Activated T-cell treated with anti-CD3 and anti-CD28 coated beads for 24 hours (primary cell): ENCODE measurements at places on chromosomes 2 and 18.

DNA sequence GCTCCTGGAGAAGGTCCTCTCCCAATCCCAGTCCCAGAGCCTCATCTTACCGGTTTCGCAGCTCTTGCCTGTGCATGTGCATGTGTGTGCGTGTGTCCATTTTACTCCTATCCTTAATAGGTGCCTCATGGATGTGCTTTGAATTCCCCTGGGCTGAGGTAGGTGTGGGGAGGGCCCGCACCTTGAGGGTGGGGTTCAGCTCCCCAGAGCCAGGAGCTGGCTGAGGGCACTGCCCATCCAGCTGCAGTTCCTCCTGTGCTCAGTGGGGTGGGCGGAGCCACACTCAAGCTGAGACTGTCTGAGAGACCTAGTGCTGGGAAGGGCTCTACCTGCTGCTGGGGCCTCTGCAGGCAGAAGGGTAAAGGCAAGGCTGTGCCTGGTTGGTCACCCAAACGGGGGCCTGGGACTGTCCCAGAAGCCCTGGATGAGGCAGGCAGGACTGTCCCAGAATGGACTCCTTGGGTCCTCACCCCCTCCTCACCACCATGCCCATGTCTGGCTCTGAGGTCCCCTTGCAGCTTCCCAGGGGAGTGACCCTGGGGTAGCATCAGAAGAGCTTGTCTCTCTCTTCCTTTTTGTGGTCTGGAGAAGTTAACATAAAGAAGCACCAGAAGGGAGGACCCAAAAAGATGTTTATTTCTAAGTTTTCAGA lies 8.9 kb downstream of the GDF7 start:
- DNase-seq = no peak

DNA sequence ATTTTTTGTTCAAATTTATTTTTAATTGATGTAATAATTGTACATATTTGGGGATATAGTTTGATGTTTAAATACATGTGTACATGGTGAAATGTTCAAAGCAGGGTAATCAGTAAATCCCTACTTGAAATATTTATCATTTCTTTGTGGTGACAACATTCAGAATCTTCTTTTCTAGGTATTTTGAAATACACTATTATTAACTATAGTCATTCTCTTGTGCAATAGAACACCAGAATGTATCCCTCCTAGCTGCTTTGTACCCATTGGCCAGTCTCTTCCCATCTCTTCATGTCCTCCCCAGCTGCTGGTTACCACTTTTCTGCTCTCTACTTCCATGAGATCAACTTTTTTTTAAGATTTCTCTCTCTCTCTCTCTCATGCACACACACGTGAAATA lies 126.5 kb downstream of the ZNF407 start:
- DNase-seq = no peak

- no peak for DNase-seq
Observed at GRCh38 chr2:217740756-217741155, 262.0 kb downstream of the TNS1 start.

DNA sequence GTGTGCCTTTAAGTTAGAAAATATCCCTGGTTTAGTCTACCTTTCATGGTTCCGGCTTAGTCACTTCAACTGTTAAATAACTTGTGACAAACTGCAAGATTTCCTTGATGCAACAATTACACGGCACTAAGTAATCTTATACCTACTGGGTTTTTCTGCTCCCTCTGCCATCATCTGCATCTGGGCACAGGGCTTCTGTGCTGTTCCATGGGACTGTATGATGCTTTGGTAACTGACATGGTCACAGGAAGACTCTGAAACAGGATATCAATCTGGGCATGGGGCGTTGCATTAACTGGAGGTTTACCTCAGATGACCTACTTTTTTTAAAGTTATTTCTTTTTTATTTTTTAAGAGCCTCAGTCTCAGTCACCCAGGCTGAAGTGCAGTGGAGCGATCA lies 365.4 kb downstream of the SS18 start:
- DNase-seq = no peak

DNA sequence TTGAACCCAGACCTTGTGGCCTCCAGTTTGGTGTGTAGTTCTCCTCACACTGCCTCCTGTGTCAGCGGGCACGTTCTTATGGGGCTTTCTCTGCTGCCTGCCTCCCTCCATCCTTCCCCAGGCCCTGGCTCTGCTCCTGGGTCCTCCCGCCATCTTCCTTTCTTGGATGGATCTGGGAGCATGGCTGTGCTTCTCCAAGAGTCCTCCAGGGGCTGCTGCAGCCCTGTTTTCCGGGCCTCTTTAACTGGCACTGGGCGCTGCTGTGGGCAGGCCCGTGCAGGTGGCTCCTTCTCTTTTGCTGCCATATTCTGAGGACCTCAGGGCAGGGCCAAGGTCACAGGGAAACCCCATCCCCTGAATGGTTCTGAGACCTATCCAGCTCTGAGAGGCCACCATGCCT lies 17.8 kb downstream of the THNSL2 start:
- no peak for DNase-seq

DNA sequence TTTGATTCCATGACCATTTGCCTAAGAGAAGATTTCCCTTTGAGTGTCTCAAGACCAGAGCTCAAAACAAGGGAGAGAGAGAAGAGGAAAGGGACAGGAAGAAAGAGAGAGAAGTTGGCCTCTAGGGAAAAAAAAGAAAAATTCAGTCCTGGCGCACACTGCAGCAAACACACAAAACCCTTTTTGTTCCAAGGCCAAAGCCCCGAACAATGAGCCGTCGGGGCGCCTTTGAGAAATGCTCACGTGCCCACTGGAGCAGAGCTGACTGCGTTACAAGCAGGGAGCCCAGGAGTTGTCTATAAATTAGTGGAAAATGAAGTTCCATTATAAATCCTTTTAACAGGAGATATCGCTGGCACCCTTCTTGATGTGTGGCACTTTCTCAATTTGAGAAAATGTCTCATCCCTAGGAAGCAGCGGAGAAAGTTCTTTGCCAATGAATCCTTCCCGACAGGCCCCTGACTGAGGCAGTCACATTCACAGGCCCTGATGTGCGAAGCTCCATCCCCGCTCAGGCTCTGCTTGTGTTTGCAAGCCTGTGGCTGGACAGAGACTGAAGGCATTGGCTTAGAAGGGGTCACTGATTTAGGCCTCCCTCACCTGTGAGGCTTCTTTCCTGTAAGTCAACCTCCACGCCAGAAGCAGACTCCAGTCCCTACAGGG lies 32.1 kb upstream of the NCKAP5 start:
- DNase-seq = no peak

DNA sequence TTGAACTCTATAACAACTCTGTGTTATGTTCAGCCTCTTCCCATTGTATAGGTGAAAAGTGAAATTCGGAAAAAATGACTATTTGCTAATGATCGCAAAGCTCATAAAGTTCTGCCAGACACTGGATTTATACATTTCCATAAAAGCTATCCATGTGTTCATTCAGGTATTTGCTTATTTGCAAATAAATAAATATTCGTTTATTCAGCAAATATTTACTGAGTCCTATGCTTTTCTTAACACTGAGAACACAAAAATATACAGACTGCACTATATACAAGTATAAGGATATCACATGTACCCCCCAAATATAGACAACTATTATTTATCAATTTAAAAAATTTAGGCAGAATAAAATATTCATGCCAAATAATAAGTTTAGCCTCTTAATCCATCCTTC lies 63.2 kb upstream of the ATP8B1 start:
- no peak for DNase-seq

DNA sequence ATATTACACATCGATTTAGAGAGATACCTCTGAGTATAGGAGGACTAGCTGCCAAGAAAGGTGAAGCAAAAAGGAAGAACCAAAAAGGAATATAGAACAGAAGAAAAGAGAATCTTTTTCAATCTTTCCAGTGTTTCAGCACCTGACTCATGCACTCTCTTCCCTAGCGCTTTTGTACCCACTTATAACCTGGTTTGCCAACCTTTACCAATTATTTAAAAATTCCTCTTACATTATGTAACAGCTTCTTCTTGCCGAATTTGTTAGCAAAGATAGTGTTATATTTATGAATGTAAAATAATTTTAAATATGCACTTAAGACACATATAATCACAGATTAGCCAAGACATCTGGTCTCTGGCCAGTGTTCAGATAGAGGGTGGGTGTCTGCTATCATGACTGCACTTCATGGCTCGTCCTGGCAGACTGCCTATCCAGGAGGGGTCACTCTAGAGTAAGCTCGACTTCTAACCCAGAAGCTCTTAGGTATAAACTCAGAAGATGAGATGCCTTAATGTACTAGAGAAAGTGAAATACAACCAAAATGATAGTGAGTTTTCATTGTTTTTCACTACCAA lies 122.9 kb downstream of the ATAD2B start:
- DNase-seq = no peak

- no peak for DNase-seq
Observed at GRCh38 chr2:240994171-240994896, 4.1 kb upstream of the SNED1 start.

DNA sequence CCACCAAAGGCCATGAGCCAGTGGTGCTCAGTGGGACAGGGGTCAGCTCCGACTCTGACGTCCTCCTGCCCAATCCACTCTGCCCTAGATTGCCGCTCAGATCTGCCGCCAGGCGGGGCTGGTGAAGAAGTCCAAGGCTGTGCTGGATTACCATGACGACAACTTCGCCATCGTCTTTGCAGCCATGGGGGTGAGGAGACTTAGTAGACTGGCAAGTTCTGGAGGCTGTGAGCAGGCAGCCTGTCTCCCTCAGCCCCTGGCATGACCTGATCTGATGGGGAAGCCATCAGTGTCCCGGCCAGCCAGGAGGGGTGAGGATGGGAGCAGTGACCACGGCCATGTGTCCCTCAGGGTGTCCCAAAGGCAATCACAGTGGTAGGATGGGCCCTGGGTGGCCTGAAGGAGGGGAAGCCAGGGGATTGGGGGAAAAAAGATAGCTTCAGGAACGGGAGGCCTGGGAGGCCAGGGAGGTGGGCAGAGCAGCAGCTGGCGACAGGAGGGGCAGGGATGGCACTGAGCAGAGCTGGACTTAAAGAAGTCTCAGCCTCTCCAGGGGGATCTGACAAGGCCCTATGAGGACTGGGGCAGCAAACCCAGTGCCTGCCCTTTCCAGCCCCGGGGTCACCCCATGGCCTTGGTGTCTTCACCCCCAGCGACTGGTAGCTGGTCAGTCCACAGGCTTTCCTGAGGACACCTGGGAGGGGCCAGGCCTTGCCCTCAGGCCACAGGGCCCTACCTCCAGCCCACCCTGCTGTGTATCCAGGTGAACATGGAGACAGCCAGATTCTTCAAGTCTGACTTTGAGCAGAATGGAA lies 17.4 kb upstream of the ANKRD53 start:
- no peak for DNase-seq

- no peak for DNase-seq
Observed at GRCh38 chr2:41004700-41005099, 552.8 kb upstream of the SLC8A1 start.

DNA sequence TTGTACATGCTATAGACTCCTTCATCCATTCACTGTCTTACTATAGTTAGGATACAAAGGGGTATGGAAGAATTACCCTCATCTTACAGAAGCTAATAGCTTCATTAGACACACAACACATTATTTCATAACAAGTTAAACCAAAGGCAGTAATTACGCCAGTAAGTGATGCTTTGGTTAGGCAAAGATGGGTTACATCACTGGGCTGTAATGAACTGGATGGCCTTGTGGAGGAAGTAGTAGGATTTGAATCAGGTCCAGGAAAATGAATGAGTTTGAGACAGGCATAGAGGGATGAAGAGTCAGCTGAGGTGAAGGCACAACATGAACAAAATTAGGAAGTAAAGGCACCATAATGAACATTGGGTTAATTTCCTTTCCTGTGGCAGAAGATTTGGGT lies 80.1 kb downstream of the SOCS6 start:
- DNase-seq = no peak

DNA sequence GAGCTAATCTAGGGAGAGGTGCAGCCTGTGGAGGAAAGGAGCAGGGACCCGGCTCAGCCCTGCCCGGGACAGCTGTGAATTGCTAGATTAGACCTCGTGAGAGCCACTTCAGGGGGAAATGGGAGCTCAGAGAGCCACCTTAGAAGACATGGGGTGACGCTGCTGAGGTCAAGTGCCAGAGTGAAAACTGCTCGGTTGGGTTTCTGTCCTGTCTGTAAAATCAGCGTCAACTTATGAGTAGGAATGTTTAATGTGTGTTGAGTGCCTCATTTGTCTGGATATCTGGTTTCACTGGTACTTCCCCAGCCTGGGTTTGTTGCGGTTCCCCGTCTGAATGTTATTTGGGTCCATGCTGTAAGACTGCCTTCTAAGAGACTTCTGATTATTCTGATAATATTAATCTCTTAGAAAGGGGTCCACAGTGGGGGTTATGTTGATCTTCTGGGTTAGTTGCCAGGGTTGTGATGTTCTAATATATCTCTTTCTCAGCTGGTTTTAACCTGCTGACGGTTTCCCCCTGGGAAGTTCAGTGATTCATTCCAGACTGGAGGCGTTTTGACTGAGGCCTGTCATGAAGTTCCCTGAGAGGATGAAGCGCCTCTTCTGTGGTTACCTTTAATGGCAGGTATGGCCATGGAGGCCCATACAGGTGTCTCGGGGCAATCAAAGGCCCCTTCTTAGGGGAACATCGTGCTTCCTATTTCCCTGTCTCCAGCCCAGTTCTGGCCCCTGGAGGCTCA lies 175.9 kb downstream of the SH3RF3 start:
- no peak for DNase-seq

- DNase-seq = no peak
Observed at GRCh38 chr2:117126656-117127055, 687.8 kb upstream of the DDX18 start.

GRCh38 chr18:58495207-58495606 lies 133.7 kb downstream of the ALPK2 start:
- DNase-seq = no peak

GRCh38 chr18:2597639-2598038 lies 26.3 kb downstream of the NDC80 start:
- DNase-seq = no peak

DNA sequence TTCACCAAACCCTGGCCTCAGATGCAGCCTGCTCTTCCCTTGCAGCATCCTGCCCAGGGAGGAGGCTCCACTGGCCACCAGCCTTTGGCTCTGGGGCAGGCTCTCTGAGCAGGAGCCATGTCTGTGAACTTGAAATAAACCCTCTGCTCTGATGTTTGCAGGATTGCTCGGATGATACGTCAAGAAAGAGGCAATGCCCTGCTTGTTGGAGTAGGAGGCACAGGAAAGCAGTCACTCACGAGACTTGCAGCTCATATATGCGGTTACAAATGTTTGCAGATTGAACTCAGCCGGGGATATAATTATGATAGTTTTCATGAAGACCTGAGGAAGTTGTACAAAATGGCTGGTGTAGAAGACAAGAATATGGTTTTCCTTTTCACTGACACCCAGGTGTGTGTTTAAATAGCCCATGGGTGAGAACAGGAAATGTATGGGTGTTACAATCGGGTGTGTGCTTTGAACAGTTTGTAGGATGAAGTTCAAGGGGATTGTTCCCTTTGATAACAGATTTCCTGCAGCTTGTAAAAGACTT lies 177.9 kb downstream of the DNAH6 start:
- DNase-seq = peak; percentile 1

GRCh38 chr2:20400306-20400705 lies 46.6 kb upstream of the RHOB start:
- no peak for DNase-seq

GRCh38 chr2:11863513-11864328 lies 117.3 kb downstream of the LPIN1 start:
- DNase-seq = peak; percentile 64

GRCh38 chr2:216651351-216651881 lies 18.2 kb downstream of the IGFBP2 start:
- DNase-seq = no peak

- DNase-seq = no peak
Observed at GRCh38 chr2:171762879-171763573, 75.8 kb downstream of the DYNC1I2 start.

GRCh38 chr2:192000196-192000980 lies 153.5 kb upstream of the CAVIN2 start:
- no peak for DNase-seq

- peak; percentile 31 for DNase-seq
Observed at GRCh38 chr2:233990261-233990798, 60.2 kb upstream of the SPP2 start.

- DNase-seq = no peak
Observed at GRCh38 chr18:73331212-73331772, 463.5 kb upstream of the NETO1 start.
